ENCODE measurements at places on chromosomes 1 and 21.
A peak's percentile ranks its signal among the peaks of the same experiment; 100 is the strongest.

GRCh38 chr1:6512245-6512907, 20.9 kb upstream of the PLEKHG5 start:
- no peak for DNase-seq

- no peak for DNase-seq
Observed at GRCh38 chr21:31459457-31459856, 115.4 kb upstream of the TIAM1 start.

DNA sequence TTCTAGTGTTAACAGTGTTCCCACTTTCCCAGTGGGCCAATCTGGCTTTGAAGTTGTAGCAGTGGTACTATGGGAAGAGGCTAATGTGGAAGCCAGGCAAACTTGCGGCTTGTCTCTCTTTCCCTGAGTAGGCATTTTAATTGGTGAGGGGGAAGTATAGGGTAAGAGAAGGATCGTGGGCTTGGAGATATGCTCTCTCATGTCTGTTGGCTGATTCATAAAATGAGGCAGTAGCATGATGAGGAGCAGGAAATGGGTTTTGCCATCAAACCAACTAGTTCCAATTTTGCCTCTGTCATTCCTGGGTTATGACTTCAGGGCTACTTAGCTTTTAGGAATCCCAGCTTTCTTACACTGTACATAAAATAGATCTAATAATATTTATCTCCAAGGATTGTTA, 12.1 kb downstream of the C8A start:
- no peak for DNase-seq

DNA sequence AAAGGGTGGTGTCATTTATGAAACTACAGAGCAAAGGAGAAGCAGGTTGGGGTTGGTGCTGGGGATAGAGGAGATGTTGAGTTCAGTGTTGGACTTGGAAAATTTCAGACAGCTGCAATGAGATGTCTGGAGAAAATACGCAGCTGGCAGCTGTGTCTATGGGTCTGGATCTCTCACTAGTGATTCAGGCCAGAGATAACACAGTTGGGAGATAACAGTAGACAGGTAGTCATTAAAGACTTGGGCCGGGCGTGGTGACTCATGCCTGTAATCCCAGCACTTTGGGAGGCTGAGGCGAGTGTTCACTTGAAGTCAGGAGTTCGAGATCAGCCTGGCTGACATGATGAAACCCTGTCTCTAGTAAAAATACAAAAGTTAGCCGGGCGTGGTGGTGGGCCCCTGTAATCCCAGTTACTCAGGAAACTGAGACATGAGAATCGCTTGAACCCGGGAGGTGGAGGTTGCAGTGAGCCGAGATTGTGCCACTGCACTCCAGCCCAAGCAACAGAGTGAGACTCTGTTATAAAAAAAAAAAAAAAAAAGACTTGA, 2.5 kb upstream of the TFAP2E start:
- DNase-seq: no peak

DNA sequence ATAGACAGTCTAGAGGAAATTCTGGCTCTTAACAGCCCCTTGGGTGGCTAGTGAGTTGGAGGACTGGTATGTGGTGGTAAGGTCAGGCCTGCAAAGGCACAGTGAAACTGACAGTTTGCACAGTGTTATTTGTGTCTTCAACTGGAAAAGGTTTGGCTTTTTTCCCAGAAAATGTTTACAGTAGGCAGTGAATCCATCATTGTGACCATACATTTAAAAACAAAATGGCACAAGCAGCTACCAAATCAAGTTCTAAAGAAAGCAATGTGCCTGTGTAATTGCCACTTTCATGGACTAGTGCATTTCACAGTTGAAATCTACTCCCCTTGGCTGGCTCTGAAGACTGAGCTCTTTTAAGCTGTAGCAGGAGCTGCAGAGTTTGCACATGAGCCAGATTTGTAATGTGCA, 24.8 kb downstream of the ATPAF1 start:
- no peak for DNase-seq

DNA sequence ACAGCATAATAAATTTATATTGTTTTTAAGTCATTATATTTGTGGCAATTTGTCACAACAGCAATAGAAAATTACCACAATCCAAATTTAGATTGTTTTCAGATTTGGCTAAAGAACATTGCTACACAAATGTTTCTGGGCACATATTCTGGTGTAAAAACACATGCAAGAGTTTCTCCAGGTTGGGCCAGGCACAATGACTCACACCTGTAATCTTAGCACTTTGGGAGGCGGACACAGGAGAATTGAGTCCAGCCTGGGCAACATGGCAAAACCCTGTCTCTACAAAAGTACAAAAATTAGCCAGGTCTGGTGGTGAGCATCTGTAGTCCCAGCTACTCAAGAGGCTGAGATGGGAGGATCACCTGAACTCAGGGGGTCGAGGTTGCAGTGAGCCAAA, 8.4 kb downstream of the ERO1B start:
- no peak for DNase-seq

DNA sequence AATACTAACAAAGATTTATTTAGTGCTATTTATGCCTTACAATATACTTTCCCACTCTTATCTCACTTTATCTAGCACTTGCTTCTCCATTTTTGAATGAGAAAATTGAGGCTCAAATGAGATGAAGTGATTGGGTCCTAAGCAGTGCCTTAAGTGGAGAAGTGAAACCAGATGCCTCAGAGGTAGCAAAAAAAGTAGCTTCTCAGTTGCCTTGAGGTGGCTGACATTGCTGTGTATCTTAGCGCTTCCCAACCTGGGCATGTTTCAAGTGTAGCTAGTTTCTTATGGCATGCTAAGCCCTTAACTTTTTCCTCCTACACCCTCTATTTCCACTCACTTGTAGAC, 390.4 kb downstream of the OMA1 start:
- DNase-seq: no peak

DNA sequence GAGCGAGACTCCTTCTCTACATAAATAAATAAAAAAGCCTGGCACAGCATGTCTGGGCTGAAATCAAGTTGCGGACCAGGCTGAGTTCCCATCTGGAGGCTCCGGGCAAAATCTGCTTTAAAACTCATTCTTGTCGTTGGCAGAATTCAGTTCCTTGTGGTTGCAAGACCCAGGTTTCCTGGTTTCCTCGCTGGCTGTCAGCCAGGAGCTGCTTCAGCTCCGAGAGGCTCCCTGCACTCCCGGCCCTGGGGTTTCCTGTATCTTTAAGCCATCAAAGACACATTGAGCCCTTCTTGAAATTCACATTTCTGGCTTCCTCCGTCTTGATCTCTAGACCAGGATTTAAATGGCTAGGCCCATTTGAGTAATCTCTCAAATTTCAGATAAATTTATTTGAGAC, 20.6 kb upstream of the SCCPDH start:
- no peak for DNase-seq

GRCh38 chr1:158819461-158820443, 11.4 kb upstream of the MNDA start:
- no peak for DNase-seq

- DNase-seq: no peak
Observed at GRCh38 chr1:232137066-232137465, 492.9 kb downstream of the SIPA1L2 start.

DNA sequence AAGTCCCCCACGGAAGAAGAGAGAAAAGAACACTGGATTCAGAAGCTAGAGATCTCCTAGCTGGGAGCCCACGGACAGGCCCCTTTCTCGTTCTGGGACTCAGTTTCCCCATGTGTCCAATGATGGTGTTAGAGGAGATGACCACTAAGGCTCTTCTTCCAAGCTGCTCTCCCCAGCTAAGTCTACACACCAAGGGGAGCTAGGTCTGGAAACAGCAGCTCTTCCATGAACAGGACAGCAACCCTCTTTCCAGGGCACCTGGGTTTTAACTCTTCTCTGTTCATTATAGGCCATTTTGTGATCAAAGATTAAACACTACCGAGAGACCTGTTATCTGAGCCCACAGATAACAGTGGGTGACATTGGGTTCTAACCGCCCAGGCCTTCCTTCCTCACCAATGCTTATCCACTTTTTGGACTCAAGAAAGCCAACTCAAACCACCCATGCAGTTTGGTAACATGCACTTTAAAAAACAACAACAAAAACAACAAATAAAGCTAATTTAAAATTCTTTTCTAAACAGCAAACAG, 85.9 kb downstream of the MRPL37 start:
- DNase-seq: no peak

- no peak for DNase-seq
Observed at GRCh38 chr1:236639686-236640085, 35.4 kb upstream of the HEATR1 start.

DNA sequence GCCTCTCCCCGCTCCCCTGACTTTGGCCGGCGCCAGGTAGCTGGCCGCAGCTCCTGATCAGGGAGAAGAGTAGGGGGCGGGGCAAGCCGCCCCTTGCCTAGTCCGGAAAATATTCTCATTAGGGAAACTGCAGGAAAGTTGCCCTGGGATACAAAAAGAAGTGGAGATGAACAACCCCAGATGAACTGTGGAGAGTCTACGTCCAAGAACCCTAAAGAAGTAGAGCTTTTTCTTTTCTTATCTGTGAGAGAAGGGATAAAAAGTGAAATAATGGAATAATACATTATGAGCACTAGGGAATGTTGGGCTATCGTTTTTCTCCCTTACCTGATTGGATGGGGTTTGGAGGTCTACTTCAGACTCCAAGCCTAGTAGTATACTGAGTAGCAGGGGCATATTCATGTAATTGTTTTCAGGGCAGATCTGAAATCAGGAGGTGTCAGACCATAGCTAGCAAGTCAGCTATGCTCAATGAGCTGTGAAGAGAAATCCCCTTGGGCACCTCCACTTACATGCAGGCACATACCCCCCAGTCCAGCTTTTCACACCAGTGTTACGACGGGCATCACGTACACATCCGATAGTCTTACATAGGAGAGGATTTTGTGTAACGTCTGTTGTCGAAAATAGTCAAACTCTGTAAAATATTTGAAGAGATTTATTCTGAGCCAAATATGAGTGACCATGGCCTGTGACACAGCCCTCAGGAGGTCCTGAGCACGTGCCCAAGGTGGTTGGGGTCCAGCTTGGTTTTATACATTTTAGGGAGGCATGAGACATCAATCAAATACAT, 1.7 kb upstream of the DUSP10 start:
- DNase-seq: no peak

- no peak for DNase-seq
Observed at GRCh38 chr1:232590744-232591082, 39.2 kb downstream of the SIPA1L2 start.

DNA sequence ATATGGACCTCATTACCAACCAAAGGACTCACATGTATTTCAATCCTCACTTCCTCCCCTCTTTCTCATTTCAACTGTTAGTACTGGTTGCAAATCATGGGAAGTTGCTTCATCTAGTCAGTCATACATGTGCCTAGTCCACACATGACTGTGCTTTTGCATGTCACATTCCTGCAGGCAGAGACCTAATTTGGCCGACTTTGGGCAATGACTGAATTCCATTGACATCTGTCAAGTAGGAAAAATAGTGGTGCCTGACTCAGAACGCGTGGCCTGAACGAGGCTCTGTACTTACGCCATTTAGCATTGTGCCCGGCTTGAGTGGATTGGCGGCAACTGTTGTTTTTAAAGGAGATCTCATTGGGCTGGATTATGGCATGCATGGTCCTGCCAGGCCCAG, 18.0 kb downstream of the PTPRU start:
- DNase-seq: no peak

GRCh38 chr1:238487931-238488330, 597.2 kb upstream of the ZP4 start:
- DNase-seq: no peak

DNA sequence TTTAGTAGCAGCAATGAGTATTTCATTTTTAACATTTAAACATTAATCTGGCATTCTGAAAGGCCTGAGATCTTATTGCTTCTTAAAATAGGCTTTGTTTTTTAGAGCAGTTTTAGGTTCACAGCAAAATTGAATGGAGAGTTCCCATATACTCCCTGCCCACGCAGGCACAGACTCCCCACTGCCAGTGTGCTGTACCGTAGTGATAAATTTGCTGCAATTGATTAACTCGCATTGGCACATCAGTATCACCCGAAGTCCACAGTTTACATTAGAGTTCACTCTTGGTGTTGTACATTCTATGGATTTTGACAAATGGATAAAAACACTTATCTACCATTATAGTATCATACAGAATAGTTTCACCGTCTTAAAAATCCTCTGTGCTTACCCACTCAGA, 71.8 kb upstream of the ERRFI1 start:
- no peak for DNase-seq

DNA sequence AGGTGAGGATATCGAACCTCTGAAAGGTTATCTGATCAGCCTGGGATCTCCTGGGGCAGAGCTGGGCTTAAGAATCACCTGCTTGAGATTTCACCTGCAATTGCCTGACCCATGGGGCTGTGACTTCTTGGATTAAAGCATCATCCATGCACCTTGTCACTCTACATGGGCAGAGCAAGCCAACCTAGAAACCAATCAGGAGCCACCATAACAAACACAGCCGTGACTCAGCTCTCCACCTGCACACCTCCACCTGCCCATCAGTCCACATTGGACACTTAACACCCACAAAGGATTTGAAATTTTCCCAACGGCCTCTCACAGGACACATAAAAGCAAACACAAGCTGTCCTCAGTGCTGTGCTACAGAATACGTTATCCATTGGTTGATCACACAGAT, 35.1 kb upstream of the ETS2 start:
- DNase-seq: no peak

GRCh38 chr1:37755290-37755689, 9.6 kb downstream of the EPHA10 start:
- peak; percentile 9 for DNase-seq

GRCh38 chr1:151371370-151372057, 991 bp downstream of the SELENBP1 start:
- DNase-seq: no peak
